ENCODE measurements at places on chromosomes 16 and 17. TPM values are rescaled to one million over a fixed set of nuclear protein-coding genes. Genes with fewer than 3 reads are reported as not detected.

GRCh38 chr17:58314706-58315015, 13.9 kb downstream of the TSPOAP1 start:
- H3K4me3 ChIP-seq, result no peak overlapping the region
- DNase-seq, result no peak
- H3K27ac ChIP-seq, result no peak overlapping the region
- no peaks in the 10 kb centered on the region for H3K27me3 ChIP-seq
- H3K4me1 ChIP-seq, result peaks cover 18% of the 10 kb centered on the region

- H3K4me1 ChIP-seq, result no peaks in the 10 kb centered on the region
- no peak for DNase-seq
- no peaks in the 10 kb centered on the region for H3K36me3 ChIP-seq
- no peaks in the 10 kb centered on the region for H3K27me3 ChIP-seq
- no peak overlapping the region for H3K27ac ChIP-seq
- no peak overlapping the region for H3K4me3 ChIP-seq
Observed at GRCh38 chr17:62778990-62779681, 29.0 kb downstream of the MARCHF10 start.

- H3K27me3 ChIP-seq, result no peaks in the 10 kb centered on the region
- H3K4me1 ChIP-seq, result no peaks in the 10 kb centered on the region
- no peak overlapping the region for H3K27ac ChIP-seq
- H3K36me3 ChIP-seq, result no peaks in the 10 kb centered on the region
- no peak overlapping the region for H3K4me3 ChIP-seq
- DNase-seq, result no peak
Observed at GRCh38 chr17:61508912-61509311, 56.7 kb downstream of the TBX4 start.

DNA sequence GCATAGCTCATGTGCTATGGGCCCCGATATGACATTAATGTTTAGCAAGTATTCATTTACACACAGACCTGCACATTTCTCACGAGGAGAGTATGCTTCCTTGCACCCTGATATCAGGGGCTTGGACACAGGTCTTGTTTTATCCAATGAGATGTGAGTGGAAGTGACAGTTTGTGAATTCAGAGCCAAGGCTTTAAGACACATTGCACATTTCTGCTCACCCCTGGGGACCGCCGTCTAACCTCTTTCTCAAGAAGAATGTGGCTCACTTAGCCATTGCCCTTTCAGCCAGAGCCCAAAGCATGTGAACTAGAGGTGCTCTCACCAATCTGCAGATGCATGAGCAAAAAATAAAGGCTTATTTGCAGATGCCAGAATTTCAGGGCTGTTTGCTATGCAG, 116.1 kb upstream of the C16orf82 start:
- no peaks in the 10 kb centered on the region for H3K27me3 ChIP-seq
- H3K27ac ChIP-seq, result no peak overlapping the region
- H3K4me3 ChIP-seq, result no peak overlapping the region
- no peaks in the 10 kb centered on the region for H3K4me1 ChIP-seq
- no peaks in the 10 kb centered on the region for H3K36me3 ChIP-seq
- no peak for DNase-seq

HAP1 gene
- 0.33 TPM for total RNA-seq

CD300LB gene
- total RNA-seq, result 0.19 TPM

IL32 gene
- 752 TPM for total RNA-seq

TEKT1 gene
- total RNA-seq, result not detected

RPRML gene
- not detected for total RNA-seq

- no peaks in the 10 kb centered on the region for H3K36me3 ChIP-seq
- H3K27ac ChIP-seq, result no peak overlapping the region
- no peak for DNase-seq
- no peak overlapping the region for H3K4me3 ChIP-seq
- H3K4me1 ChIP-seq, result no peaks in the 10 kb centered on the region
- peaks cover 6% of the 10 kb centered on the region for H3K27me3 ChIP-seq
Observed at GRCh38 chr16:55656691-55657092, 904 bp downstream of the SLC6A2 start.

DNA sequence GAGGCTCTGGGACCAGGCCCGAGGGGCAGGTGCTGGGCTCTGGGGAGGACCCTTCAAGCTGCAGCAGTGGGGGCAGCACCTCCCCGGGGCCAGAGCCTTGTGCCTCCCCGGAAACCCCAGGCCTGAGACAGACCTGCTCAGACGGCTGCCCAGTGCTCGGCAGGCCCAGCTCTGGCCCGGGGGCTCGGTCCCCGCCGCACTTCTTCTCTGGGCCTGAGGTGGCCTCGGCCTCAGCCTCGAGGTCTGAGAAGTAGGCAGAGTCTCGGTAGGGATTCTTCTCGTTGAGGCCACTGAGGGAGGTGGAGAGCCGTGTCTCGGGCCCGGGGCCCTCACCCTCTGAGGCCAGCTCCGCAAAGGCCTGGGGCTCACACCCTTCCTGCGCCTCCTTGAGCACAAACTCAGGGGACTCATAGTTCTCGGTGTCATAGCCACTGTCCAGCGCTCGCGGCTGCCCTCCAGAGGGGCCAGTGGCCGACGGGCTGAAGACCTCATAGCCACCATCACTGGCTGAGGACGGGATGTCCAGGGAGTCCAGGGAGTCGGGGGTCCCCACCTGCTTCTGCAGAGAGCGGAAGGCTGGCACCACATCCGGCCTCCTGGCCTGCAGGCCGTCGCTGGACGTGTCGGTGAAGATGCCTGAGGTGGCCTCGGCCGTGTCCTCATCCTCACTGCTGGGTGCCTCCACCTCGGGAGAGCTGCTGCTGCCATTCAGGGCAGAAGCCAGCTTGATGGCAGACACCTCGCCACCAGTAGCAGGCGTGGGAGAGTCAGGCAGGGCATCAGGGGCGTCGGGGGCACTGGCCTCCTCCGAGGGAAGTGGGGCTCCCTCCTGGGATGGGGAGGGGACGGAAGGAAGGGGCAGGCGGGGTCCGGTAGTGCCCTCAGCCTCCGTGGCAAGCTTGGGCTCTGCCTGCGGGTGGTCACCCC, 44.3 kb upstream of the PVALEF start:
- no peaks in the 10 kb centered on the region for H3K36me3 ChIP-seq
- H3K4me3 ChIP-seq, result no peak overlapping the region
- H3K4me1 ChIP-seq, result no peaks in the 10 kb centered on the region
- H3K27me3 ChIP-seq, result no peaks in the 10 kb centered on the region

GRCh38 chr17:15048381-15048780, 216.7 kb downstream of the PMP22 start:
- no peaks in the 10 kb centered on the region for H3K36me3 ChIP-seq
- H3K27me3 ChIP-seq, result no peaks in the 10 kb centered on the region
- DNase-seq, result no peak
- no peak overlapping the region for H3K27ac ChIP-seq
- no peaks in the 10 kb centered on the region for H3K4me1 ChIP-seq
- no peak overlapping the region for H3K4me3 ChIP-seq

- H3K4me3 ChIP-seq, result peak overlapping the region; percentile 18
- no peak for DNase-seq
- no peak overlapping the region for H3K27ac ChIP-seq
Observed at GRCh38 chr17:41334385-41335305, 16.0 kb downstream of the KRT33A start.

DNA sequence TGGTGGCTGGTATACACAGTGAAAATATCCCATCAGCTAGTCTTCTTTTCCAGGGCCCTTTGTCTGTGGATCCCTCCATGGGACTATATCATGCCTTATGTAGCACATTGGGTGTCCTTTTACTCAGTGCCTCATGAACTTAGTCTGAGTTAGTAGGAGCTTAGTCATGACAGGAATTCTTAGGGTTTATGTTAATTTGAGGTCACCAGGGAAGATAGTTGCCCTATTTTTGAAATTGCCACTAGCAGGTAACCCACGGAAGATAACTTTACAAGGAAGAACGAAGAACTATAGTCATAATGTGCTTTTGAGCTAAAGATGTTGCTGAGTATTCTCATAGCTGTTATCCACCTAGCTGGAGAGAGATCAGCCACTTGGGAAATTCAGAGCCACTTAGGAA, 14.8 kb upstream of the PLK1 start:
- no peak overlapping the region for H3K4me3 ChIP-seq
- H3K4me1 ChIP-seq, result no peaks in the 10 kb centered on the region
- DNase-seq, result no peak
- no peak overlapping the region for H3K27ac ChIP-seq

DNA sequence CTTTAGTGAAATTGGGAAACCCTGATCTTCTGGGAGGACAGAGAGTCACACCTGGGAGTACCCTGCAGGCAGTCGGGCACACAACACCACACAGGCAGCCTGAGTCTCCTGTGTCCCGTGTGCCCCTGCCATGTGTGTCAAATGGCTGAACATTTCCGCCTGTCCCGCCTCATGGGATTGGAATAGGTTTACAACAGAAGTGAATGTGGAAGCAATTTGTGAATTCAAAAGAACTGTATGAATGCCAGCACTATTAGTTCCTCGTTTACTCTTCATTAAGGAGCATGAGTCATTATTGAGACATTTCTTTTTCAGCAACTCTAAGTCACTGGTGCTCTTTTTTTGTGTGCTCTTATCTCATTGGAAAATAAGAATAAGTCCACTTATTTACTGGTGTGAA, 226.5 kb downstream of the PMP22 start:
- no peak for DNase-seq
- no peaks in the 10 kb centered on the region for H3K4me1 ChIP-seq
- no peaks in the 10 kb centered on the region for H3K36me3 ChIP-seq
- no peaks in the 10 kb centered on the region for H3K27me3 ChIP-seq
- no peak overlapping the region for H3K27ac ChIP-seq

- H3K4me3 ChIP-seq, result no peak overlapping the region
- no peak overlapping the region for H3K27ac ChIP-seq
- H3K4me1 ChIP-seq, result no peaks in the 10 kb centered on the region
- DNase-seq, result no peak
Observed at GRCh38 chr17:58789160-58789559, 33.5 kb downstream of the PPM1E start.

- no peaks in the 10 kb centered on the region for H3K27me3 ChIP-seq
- peak within 1 kb of the TSS; percentile 99 for H3K27ac ChIP-seq
- peaks cover 40% of the 10 kb centered on the region for H3K4me1 ChIP-seq
- no peaks in the 10 kb centered on the region for H3K36me3 ChIP-seq
- peak; percentile 88 for DNase-seq
Observed at GRCh38 chr17:7687072-7687907, at the start of gene TP53. Gene TP53, minus strand, starts transcription at chr17:7687490. Its CDS starts 10,896 bp downstream, at chr17:7676594.

- no peak overlapping the region for H3K27ac ChIP-seq
- H3K36me3 ChIP-seq, result no peaks in the 10 kb centered on the region
- DNase-seq, result no peak
- peaks cover 7% of the 10 kb centered on the region for H3K4me1 ChIP-seq
- H3K27me3 ChIP-seq, result no peaks in the 10 kb centered on the region
Observed at GRCh38 chr17:45371414-45372324, 54.8 kb upstream of the MAP3K14 start.

DNA sequence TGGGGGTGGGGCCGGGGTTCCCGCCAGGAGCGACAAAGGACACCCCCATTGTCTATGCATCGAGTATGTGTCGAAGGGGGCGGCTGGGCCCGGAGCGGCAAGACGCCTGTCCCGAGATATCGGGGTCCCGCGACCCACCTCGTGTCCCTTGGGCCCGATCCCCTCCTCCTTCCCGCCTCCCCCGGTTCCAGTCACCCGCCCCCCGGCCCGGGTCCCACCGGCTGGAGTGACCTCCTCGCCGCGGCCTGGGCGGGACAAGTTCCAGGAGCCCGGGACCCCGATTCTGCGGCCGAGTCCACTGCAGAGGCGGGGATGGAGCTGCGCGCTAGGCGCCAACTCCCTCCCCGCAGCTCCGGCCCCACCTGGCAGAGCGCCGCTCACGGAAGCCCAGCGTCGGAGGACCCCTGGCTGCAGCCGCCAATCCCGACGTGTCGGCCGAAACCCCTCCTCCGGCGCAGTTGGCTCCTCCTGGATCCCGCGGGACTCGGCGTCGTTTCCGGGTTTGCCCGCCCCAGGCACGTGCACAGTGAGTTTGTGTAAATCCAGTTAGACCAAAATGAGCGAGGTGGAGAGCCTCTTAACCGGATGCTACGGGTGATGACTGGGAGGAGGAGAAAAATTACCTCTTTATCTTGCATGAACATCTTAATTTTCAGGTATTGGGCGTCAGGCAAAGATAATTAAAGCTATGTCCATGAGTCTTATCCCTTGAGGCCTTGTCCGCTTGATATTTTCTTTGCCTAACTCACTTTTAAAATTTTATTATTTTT, at the start of gene NMRAL1:
NMRAL1 (minus strand) TSS at position 434 of the 770 bp plus-strand sequence. CDS start 493 bp downstream, outside the sequence.
- H3K36me3 ChIP-seq, result peaks cover 4% of the 10 kb centered on the region
- peaks cover 50% of the 10 kb centered on the region for H3K4me1 ChIP-seq
- peak within 1 kb of the TSS; percentile 82 for H3K27ac ChIP-seq
- no peak within 1 kb of the TSS for H3K4me3 ChIP-seq
- DNase-seq, result peak; percentile 88

GRCh38 chr17:45364531-45365390, 47.9 kb upstream of the MAP3K14 start:
- DNase-seq, result no peak
- no peaks in the 10 kb centered on the region for H3K4me1 ChIP-seq
- H3K36me3 ChIP-seq, result no peaks in the 10 kb centered on the region
- H3K27me3 ChIP-seq, result no peaks in the 10 kb centered on the region
- H3K27ac ChIP-seq, result no peak overlapping the region

ADORA2B gene
- total RNA-seq, result 0.25 TPM

P3H4 gene
- 6.8 TPM for total RNA-seq

SLFN14 gene
- total RNA-seq, result not detected

ATP2C2 gene
- total RNA-seq, result not detected

GRCh38 chr16:57092786-57093411, 516 bp downstream of the CPNE2 start:
- no peak overlapping the region for H3K27ac ChIP-seq
- no peaks in the 10 kb centered on the region for H3K36me3 ChIP-seq
- H3K4me1 ChIP-seq, result peaks cover 14% of the 10 kb centered on the region
- H3K4me3 ChIP-seq, result peak overlapping the region; percentile 41

GRCh38 chr17:7440113-7440833, 961 bp downstream of the FGF11 start:
- H3K4me3 ChIP-seq, result peak overlapping the region; percentile 41
- H3K4me1 ChIP-seq, result peaks cover 51% of the 10 kb centered on the region
- peaks cover 38% of the 10 kb centered on the region for H3K27me3 ChIP-seq
- no peak overlapping the region for H3K27ac ChIP-seq
- DNase-seq, result peak; percentile 24

DNA sequence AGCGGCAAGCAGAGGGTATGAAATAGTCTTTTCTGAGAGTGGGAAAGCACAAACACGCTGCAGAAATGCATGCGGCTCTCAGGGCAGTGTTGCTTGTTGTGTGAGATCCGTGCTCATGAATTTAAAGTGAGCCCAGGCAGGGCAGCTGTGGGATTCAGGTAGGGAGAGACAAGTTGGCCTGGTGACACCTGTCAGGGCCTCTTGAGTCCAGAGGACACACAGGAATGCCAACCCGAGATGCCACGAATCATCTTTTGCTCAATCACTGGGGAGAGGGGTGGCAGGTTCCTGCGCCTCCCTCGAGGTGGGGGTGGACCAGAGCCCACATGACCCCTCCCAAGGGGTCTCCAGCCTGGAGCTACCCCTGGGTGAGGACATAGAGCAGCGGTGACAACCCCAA, 211.9 kb downstream of the GSG1L start:
- H3K4me1 ChIP-seq, result no peaks in the 10 kb centered on the region
- DNase-seq, result no peak
- no peak overlapping the region for H3K4me3 ChIP-seq
- H3K36me3 ChIP-seq, result no peaks in the 10 kb centered on the region
